ENCODE measurements at places on chromosomes 4 and X.

- no peak for DNase-seq
Observed at GRCh38 chrX:55452833-55453124, 852 bp downstream of the MAGEH1 start.

GRCh38 chr4:120052856-120053255 lies 13.8 kb downstream of the MAD2L1 start:
- no peak for DNase-seq

DNA sequence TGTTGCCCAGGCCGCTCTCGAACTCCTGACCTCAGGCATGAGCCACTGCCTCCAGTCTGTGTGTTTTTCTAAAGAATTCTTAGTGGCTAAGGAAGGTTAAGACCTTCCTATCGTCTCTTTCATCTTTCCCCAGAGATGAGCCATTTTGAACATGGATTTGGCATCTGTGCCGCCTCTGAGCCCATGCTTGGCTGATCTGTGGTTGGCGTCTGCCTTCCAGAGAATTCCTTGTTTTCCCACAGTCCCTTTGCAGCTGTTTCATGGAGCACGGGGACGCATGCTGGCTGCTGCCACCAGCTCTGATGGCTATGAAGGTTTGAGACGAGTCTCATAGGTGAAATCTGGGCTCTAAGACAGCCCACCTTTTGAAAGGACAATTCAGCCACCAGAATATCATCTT lies 60.4 kb downstream of the SHROOM2 start:
- no peak for DNase-seq

DNA sequence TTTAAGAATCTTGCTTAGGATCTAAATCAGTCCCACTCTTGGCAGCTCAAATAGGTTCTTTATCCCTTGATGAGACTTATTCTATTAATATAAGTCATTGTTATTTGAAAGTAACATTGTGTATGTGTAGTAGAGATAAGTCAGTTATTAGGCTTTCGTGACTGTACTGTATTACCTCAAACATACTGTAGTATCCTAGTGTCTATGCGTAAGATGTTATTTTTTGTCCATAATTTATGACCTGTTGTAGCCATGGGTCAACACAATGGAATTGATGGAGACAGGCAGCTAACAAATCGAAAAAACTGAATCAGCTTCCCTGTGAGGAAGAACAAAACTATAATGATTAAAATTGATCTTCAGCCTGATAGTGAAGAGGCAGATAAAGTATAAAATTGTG lies 41.8 kb downstream of the CLCN3 start:
- no peak for DNase-seq

- no peak for DNase-seq
Observed at GRCh38 chrX:97132664-97133415, 249.1 kb downstream of the RPA4 start.

- no peak for DNase-seq
Observed at GRCh38 chr4:101958547-101958946, 168.0 kb downstream of the BANK1 start.

DNA sequence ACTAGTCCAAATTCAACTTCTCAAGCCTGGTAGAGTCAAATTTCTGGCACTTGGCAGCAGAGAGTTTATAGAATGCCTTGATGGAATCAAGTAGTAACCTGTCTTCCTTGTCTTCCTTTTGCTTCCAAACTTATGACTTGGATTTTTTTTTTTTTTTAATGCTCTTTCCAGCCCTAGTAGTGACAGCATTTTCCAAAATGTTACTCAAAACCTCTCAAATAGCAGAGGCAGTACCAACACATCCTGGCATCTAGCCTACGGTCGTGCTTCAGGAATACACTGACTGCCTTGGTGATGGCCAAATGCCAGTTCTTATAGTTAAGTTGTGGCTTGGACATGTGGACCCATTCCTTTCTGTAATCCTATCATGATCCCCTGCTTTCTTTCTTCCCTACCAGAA lies 46.0 kb downstream of the GALNT7 start:
- no peak for DNase-seq

DNA sequence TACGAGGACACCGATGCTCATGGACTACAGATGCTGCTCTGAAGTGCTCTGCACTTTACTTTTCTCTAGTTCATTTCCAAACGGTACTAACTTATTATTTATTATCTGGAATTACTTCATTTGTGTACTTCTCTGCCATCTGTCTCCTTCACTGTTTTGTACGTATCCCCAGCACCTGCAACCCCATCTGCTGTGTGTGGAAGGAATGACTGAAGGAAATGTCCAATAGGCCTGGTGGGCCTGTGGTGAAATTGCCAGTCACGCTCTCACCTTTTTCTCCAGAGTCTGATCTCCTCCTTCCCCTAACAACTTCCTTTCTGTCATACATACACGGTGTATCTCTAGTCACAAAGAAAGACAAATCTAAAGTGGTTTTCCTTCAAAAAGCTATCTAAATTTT lies 12.9 kb downstream of the TMEM154 start:
- no peak for DNase-seq

- no peak for DNase-seq
Observed at GRCh38 chr4:140260227-140260626, 106.2 kb upstream of the MAML3 start.

- no peak for DNase-seq
Observed at GRCh38 chr4:113959539-113959937, 19.9 kb downstream of the ARSJ start.

DNA sequence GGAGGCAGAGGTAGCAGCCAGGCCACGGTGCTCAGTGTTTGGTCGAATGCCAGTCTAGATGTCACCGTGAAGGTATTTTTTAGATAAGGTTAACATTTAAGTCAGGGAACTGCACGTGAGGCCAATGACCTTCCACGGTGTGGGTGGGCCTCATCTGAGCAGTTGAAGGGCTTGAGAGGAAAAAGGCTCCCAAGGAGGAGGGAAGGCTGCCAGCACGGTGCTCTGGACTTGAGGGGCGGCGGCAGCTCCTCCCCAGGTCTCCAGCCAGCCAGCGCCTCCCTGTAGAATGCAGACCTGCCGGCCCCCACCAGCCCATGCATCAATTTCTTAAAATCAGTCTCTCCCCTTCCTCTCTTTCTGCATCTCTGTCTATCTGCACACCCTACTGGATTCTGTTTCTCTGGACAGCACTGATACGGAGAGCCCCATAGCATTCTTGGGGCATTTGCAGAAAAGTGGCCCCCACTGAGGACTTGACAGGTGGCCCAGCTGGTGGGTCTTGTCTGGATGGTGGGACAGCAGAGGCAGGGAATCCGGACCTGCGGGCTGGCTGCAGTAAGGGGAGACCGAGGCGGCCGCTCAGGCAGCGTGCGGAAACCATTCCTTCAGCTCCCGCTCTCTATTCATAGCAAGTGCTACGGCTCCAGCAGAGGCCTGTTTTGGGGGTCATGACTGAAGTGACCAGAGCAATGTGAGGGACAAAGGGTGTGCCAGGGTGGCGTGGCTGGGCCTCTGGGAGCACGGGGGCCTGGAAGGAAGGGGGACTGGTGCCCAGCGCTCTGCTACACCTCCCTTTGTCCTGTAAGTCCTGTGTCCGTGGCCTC lies 7.9 kb upstream of the RGS12 start:
- no peak for DNase-seq

DNA sequence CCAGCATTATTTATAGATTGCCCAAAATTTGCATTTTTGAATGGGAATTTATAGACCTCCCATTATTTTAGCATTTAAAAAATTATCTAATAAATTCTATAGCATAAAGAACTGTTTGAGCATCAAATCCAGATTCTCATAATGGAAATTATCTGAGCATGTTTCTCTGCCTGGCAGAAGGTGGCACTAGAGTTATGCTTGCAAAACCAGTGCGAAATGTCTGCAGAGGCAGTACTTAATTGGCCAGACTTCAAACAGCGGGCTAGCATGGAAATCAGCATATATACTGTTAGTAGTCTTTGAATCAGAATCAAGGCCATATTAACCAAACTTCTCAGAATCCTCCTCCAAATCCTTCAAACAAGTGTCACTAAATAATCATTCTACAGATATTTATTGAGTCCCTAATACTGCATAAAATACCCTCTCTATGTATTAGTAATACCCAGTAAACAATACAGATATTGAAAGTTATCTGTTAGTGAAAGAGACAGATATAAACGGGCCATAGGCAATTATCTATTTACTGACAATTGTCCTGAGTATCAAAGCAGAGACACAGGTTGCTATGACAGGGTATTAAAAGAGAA lies 78.7 kb upstream of the DCLK2 start:
- DNase-seq: no peak

- no peak for DNase-seq
Observed at GRCh38 chrX:30215357-30215843, at the start of gene MAGEB2. MAGEB2 (plus strand) TSS chrX:30215563; CDS start chrX:30218581, 3,018 bp downstream.

DNA sequence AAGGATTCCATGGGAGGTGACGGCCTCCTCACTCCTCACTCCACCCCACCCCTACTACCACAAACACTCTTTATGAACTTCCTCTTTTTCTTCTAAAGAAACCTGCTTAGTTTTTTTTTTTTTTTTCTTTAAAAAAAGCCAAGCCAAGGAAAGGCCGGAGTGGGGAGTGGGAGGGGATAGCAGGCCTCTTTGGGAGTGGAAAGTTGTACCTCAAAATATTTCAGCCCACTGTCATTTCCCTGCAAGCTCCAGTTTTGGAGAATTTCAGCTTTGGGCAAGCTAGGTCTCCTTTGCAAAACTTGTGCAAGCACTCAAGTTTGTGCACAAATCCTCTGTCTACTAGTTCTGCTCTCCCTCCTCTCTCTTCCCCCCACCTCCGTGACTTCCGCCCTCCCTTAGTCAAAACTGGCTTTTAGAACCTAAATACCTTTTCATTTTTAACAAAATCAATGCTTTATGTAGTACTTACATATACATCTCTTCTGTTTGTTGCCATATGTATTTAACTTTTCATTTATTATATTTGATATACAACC lies 512 bp upstream of the ANTXR2 start:
- no peak for DNase-seq

- DNase-seq: peak; percentile 28
Observed at GRCh38 chrX:136767104-136767941, 13.4 kb downstream of the ARHGEF6 start.

- DNase-seq: no peak
Observed at GRCh38 chr4:38275331-38276100, 315.3 kb downstream of the PTTG2 start.

DNA sequence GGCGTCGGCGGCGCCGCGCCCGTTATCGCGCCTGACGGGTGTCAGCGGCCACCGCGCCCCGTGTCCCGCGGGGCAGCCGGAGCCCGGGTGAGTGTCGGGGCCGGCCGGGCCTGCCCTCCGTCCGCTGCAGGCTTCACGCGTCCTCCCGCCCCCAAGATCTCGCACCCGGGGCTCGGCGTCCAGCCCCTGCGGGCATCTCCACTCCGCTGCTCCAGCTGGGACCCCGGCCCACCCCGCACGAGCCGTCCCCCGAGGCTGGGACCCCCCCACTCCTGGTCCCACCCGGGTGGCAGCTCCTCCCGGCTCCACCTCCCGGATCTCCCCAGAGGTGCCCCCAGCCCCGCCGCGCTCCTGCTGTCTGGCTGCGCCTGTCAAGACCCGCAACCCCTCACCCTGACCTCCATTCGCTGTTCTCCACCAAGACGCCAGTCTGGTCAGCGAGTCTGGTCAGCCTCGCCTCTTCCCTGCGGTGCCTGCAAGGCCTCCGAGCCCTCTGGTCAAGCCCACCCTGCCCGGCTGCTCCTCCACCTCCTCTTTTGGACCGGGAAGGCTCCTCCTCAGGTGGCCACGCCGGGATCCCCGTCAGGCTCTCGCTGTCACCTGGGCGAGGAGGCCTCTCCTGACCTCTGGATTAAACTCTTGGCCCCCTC lies 66.0 kb upstream of the NKX1-1 start:
- no peak for DNase-seq

GRCh38 chrX:46268412-46268811 lies 276.8 kb downstream of the ZNF674 start:
- peak; percentile 4 for DNase-seq

DNA sequence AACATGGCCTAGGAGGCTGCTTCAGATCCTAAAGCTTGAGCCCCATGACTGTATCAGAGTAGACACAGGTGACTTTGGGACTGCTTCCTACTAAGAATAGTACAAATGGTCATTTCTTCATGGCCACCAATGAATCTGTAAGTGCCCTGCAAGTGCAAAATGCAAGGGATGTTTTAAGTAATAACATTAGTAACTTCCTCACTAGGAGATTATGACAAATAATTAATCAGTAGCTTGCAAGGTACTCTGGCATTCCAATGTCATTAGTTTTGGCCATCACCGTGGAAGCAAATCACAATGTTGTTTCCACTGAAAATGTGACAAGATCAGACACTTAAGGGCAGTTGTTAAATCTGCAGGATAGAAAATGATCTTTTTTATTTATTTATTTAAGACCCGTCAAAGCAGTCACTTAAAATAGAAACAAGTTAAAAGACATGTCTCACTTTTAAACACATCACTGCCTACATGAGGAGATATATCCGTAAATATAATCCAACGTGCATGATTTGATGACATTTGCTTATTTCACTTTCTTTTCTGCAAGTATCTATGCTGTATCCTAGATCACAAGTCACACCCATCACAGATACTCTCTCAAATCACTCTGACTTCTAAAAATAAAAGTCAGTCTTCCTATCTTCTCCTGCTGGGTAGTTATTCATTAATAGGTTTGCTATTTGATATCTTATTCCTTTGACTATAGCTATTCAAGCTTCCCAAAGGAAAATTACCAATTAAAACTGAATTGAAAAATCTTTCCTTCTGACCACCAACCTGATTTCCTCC lies 400.6 kb downstream of the IL15 start:
- no peak for DNase-seq

DNA sequence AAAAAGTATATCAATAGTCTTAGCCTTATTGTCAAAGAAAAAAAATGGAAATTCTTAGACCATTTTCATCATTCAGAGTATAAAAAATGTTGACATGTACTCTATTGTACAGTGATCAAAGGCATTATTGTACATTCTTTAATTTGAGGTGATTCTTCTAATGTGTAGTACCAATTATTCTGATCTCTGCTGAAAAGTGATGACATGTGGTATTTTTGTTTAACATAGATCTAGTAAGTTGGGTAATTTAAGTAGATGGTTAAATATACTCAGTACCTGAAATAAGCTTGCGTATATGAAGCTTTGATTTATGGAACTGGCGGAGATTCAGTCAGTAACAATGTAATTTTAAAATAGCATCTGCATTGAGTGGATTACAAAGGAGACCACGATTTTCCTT lies 5.1 kb downstream of the TENM3 start:
- no peak for DNase-seq

- DNase-seq: no peak
Observed at GRCh38 chrX:19040373-19040772, 56.5 kb upstream of the PHKA2 start.

GRCh38 chr4:185437809-185438208 lies 12.0 kb upstream of the UFSP2 start:
- DNase-seq: no peak

GRCh38 chr4:26056406-26056805 lies 142.4 kb downstream of the SMIM20 start:
- DNase-seq: no peak

GRCh38 chr4:19329631-19330030 lies 922.1 kb upstream of the SLIT2 start:
- no peak for DNase-seq

DNA sequence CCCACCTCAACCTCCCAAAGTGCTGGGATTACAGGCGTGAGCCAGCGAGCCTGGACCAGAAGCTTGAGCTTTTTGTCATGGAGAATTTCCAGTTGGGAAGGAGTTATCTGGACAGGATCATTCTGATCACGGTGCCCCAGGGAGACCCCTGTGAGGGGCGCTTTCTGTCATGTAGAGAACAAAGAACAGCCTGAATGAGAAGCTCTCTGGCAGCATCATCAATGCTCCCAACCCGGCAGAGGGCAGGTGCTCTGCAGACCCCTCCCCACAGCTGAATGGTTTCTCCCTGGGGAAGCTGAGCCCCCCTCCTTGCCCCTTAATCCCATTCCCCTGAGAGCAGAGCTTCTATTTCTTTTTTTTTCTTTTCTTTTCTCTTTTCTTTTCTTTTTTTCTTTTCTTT lies 7.3 kb upstream of the CSF2RA start:
- DNase-seq: no peak
